Activated T-cell treated with anti-CD3 and anti-CD28 coated beads for 48 hours (primary cell): ENCODE measurements at places on chromosomes 11 and 22.

DNA sequence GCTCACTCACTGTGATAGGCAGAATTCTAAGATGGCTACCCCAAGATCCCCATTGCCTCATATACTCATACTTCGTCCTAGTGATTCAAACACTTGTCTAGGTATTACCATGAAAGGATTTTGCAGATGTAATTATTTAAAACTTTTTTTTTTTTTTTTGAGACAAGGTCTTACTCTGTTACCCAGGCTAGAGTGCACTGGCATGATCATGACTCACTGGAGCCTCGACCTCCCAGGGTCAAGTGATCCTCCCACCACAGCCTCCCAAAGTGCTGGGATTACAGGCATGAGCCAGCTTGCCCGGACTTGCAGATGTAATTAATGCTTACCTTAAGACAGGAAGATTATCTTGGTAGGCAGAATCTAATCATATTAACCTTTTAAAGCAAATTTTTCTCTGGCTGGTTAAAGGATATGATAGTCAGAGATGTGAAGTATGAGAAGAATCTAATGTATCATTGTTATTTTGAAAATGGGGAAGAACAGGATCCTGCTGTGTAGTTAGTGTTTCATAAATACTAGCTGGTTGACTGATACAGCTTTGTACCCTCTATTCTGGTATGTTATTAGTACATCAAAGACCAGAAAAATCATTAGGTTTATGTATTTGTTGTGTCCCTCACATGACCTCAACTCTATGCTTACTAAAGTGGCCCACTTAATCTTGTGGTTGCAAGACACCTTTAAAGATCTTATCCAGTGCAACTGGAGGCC, 35.5 kb downstream of the C2CD3 start:
- DNase-seq, result no peak

DNA sequence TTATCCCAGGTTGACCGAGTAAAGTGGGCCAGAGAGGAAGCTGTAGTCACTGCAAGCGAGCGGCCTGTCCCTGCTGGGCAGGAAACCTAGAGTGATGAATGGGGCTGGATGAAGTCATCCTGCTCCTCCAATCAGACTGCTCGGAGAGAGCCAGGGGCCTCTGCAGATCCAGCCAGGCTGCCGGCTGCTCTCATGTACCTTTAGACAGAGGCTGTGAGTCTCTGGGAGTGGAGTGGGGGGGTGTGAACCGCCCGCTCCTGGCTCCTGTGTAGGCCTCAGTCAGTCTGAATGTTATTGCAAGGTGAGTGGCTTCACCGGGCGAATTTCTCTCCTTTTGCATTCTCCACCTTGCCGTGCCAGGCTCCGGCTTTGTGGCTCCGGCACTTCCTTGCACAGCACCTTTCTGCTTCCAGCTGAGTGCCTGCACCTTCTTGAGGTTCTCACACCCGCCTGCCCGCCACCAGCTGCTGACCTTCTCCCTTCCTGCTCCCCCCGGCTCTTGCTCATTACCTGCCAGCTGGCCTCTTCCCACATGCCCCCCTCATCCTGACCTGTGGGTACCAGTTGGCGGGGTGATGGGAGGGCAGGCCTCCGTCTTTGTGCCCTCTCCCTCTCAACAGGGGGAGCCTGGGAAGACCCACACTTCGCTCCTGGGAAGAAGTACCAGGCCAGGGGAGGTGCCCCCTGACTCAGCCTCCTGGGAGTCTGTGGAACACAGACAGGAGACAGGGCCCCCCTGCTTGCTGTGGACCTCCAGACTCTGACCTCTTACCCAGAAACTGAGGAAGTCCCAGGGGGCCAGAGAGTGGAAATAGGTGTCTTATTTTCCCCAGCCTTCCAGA, 79.9 kb downstream of the GRAMD1B start:
- no peak for DNase-seq

DNA sequence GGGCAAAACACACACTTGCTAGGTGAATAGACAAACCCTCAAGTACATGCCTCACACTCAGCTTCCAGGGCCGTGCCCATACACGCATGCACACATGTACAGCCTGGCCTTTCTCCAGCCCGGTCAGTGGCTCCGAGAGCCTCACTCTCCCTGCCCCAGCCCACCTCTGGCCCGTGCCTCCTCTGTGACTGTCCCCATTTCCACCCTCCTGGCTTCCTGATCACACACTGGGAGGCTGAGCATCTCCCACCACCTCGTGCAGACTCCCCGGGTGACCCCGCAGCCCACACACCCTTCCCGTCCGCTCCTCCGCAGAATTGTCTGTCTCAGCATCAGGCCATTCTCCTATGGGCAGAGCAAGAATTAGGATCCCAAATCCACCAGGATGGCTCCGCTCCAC, 634.1 kb downstream of the TBC1D22A start:
- no peak for DNase-seq

- DNase-seq, result no peak
Observed at GRCh38 chr11:130831976-130832375, 84.3 kb downstream of the SNX19 start.

GRCh38 chr22:17368554-17369438, 464 bp upstream of the CECR2 start:
- no peak for DNase-seq

- DNase-seq, result no peak
Observed at GRCh38 chr11:102427068-102427467, 25.5 kb downstream of the TMEM123 start.

DNA sequence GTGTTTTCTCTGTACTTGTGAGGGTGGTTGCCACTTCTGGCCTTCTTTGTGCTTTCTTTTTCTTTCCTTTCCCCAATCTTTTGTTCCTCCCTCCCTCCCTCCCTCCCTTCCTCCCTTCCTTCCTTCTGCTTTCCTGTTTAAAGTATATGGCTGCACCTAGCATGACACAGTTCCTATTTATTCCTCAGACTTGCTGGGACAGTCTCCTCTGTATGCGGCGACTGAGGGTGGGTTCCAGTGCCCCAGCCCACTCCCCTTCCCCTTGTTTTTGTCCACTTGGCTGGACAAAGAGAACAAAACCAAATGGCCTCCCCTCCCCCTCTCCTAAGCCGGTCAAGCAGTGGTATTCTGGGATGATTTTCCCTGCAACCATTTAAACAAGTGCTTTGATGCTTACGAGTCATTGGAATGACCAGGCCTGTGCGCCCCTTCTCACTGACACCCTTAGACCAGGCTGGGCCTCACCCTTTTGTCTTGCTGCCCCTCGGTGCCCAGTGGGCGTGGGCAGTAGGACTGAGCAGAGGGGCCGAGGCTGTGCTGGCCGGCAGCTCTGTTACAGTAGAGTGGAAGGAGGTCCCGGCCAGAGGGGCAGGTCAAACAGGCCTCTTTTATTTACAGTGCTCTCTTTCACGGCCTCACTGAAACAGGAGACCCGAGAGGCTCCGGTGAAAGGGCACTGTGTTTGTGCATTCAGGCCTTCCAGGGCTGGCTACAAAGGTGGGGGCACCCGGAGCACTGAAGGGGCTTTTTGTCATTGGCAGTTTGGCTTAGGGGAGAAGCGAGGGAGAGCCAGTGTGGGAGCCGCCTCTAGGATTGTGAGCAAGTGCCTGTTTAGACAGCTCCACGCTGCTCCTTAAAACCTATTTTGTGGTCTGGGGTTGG, 32.2 kb downstream of the ZBTB16 start:
- DNase-seq, result no peak

GRCh38 chr11:131242476-131243000, 127.9 kb upstream of the NTM start:
- no peak for DNase-seq

DNA sequence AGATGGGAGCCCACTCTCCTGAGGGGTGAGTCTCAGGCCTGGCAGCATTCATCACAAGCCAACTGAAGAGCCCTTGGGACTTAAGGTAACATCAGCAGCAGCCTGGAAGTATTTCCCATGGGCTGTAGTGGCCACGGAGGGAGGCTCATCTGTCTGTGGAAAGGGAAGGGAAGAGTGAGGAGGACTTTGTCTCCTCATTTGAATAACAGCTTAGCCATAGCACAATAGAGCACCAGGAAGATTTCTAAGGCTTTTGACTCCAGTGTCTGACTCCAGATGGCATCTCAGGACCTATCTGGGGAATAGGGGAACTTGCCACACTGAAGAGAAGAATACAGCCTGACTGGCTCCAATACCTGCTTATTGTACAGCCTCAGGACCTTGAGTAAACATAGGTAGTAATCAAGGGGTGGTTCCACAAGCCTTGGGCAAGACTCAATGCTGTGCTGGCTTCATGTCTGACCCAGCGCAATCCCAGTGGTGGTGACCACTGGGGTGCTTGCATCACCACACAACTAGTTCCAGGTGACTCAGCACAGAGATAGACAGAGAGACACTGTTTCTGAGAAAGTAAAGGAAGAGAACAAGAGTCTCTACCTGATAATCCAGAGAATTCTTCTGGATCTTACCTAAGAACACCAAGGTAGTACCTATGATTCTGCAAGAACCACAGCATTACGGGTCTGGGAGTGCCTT, 510.5 kb upstream of the CCDC179 start:
- DNase-seq, result no peak

GRCh38 chr11:4480577-4481239, 1.7 kb upstream of the OR52K1 start:
- no peak for DNase-seq

DNA sequence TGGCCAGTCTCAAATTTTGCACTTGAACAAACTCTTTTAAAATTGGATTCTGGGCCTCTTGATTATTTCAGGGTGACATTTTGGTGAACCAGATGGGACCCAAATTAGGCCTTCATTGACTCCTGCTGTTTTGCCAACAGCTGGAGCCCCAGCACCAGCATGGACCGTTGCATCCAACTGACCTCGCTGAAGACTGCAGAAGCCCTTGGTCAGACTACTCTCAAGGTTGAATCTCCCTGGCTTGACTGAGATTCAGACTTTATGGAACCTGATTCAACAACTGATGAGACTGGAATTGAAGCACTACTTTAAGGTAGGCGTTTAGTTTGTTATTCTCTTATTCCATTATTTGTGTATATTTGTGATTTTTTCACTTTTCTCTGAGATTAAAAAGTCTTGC, 41.7 kb downstream of the NARS2 start:
- DNase-seq, result no peak

DNA sequence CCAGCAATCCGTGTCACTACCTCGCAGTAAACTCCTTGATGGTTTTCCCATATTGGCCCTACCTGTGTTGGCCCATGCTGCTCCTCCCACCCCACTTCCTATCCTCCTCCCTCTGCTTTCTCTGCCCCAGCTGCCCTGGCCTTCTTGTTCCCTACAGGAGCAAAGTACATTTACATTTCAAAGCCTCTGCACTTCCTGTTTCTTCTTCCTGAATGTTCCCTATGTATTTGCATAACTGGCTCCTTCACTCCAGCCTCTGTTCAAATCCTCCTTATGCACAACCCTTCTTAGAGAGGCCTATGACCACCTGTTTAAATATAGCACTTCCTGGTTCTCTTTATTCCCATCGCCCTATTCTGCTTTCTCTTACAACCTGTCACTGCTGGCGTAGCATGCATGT, 62.2 kb downstream of the PARVA start:
- no peak for DNase-seq
